Esophagus muscularis mucosa (tissue), 4 donors: ENCODE measurements at places on chromosomes 3 and 15. TPM values are rescaled to one million over a fixed set of nuclear protein-coding genes. Genes with fewer than 3 reads are reported as not detected.

The SLC9C1 gene
- total RNA-seq: not detected

The ABHD6 gene
- total RNA-seq: 13.1 TPM

The CDCP1 gene
- 1.3 TPM for total RNA-seq

The SORD gene
- total RNA-seq: 3.3 TPM

The SPATA12 gene
- not detected for total RNA-seq

The MESP1 gene
- 0.83 TPM for total RNA-seq

The CYP8B1 gene
- not detected for total RNA-seq

The IGDCC3 gene
- total RNA-seq: 0.17 TPM

The A4GNT gene
- total RNA-seq: not detected

The EFHB gene
- total RNA-seq: 0.50 TPM

The SNX4 gene
- 35.8 TPM for total RNA-seq

The SNX22 gene
- total RNA-seq: 0.42 TPM

The EAF1 gene
- total RNA-seq: 15.9 TPM

GRCh38 chr3:69092030-69092516 lies 7.3 kb downstream of the ARL6IP5 start:
- H3K4me1 ChIP-seq: peaks cover 98% of the 10 kb centered on the region
- peak overlapping the region; percentile 60 for H3K27ac ChIP-seq
- H3K27me3 ChIP-seq: no peaks in the 10 kb centered on the region
- no peak for DNase-seq
- H3K36me3 ChIP-seq: no peaks in the 10 kb centered on the region

GRCh38 chr3:64856977-64857516 lies 169.2 kb upstream of the ADAMTS9 start:
- DNase-seq: no peak
- no peaks in the 10 kb centered on the region for H3K4me1 ChIP-seq
- no peak overlapping the region for H3K27ac ChIP-seq
- H3K4me3 ChIP-seq: no peak overlapping the region
- H3K36me3 ChIP-seq: no peaks in the 10 kb centered on the region

DNA sequence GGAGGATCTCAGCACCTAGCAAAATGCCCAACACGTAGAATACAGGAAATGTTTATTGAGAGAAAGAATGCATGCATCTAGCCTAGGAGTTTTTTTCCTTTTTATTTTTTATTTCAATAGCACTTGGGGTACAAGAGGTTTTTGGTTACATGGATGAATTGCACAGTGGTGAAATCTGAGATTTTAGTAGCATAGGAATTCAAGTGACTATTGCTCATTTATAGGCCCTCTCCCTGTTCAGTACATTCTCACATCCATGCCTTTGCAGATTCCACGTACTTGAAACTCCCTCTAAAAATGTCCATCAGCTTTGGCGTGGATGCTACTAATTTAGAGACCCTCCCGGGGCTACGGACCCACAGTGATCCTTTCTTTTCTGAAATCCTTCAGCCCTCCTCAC lies 61.7 kb upstream of the PIAS1 start:
- H3K4me1 ChIP-seq: no peaks in the 10 kb centered on the region
- H3K27me3 ChIP-seq: no peaks in the 10 kb centered on the region
- no peaks in the 10 kb centered on the region for H3K36me3 ChIP-seq
- no peak for DNase-seq
- no peak overlapping the region for H3K4me3 ChIP-seq

DNA sequence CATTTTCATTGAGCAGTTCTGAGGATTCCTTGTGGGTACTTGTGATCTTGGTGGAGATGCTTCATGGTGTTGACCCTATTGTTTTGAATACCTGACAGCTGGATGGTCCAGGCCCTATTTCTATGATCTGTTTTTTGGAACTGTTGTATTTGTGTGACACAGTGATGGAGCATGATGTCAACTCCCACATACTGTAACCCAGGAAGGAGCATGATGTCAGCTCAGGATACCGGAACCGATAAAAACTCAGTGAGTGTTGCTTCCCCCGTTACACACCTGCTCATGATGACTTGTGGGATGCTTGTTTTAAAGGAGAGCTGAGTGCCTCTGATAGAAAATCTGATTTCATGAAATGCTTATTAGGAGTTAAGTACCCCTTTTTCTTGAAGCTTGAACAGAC lies 45.1 kb downstream of the ZBTB38 start:
- H3K27ac ChIP-seq: peak overlapping the region; percentile 100
- peaks cover 42% of the 10 kb centered on the region for H3K36me3 ChIP-seq
- peaks cover 91% of the 10 kb centered on the region for H3K4me1 ChIP-seq
- DNase-seq: no peak

DNA sequence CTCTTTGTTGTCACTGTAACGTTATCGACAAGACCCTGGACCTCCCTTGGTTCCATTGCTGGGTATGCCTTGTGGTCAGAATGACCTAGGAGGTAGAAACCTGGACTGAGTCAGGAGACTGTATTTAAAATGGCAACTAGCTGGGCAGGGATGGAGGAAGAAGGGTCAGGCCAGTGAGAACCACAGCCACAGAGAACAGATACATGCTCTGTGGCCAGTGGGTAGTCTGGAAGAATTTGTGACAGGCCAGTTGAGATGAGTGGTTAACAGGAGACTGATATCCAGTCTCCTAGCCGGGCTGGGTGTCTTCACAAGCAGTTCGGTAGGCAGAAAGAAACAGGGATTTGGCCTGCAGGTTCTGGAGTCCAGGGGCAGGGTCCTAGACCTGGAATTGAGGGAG lies 58.9 kb downstream of the SNRK start:
- H3K4me3 ChIP-seq: no peak overlapping the region
- H3K27ac ChIP-seq: no peak overlapping the region
- no peak for DNase-seq
- H3K27me3 ChIP-seq: no peaks in the 10 kb centered on the region

DNA sequence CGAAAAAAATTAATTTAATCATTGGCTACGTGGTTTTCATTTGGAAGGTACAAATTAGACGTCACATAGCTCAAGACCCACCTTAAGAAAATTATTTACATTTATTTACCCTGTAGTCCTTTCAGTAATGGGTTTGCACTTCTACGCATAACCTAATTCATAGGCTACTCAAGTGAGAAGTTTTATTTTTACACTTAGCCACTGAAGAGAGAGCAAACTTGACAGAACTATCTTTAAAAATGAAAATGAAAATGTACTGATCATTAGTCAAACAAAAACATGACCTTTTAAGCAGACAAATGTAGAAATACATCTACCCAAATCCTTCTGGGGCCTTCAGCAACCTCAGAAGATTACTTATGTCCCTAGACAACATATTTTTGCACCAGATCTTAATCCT lies 269.4 kb upstream of the TTC14 start:
- no peak overlapping the region for H3K4me3 ChIP-seq
- no peaks in the 10 kb centered on the region for H3K36me3 ChIP-seq
- no peak for DNase-seq
- H3K27me3 ChIP-seq: no peaks in the 10 kb centered on the region
- no peaks in the 10 kb centered on the region for H3K4me1 ChIP-seq

- DNase-seq: no peak
- no peaks in the 10 kb centered on the region for H3K36me3 ChIP-seq
- no peak overlapping the region for H3K4me3 ChIP-seq
These were observed 18.7 kb downstream of the TGM4 start for GRCh38 chr3:44893097-44893496.

GRCh38 chr3:131285456-131285855 lies 96.1 kb upstream of the NUDT16 start:
- H3K27ac ChIP-seq: no peak overlapping the region
- no peak for DNase-seq
- no peaks in the 10 kb centered on the region for H3K4me1 ChIP-seq

DNA sequence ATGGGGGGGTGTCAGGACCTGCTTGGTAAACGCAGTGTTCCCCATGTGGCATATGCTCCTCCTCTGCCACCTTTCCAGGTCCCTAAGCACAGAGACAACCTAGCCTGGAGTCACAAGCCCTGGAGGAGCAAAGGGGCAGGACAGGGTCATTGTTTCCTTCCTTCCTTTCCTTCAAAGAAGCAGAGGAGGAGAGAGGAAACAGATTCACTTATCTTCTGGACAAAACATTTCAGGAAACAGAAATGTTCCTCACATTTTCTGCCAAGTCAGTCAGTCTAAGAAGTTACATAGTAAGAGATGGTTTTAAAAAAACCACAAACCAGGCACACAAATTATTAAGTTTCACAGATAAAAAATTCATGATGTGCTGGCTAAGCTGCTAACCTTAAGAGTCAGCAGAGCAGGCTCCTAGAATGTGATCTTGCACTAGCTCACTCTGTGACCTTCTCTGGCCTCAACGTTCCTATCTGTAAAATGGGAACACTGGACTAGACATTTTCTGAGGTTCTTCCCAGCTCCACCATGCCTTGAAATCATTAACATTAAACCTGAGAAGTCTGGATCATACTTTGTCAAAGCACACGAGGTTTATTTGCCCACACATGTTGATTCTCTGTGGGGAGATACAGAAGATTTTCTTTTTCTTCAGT lies 47.9 kb downstream of the ATP13A5 start:
- no peaks in the 10 kb centered on the region for H3K36me3 ChIP-seq
- DNase-seq: no peak
- H3K27me3 ChIP-seq: no peaks in the 10 kb centered on the region
- H3K4me1 ChIP-seq: no peaks in the 10 kb centered on the region
- no peak overlapping the region for H3K27ac ChIP-seq

DNA sequence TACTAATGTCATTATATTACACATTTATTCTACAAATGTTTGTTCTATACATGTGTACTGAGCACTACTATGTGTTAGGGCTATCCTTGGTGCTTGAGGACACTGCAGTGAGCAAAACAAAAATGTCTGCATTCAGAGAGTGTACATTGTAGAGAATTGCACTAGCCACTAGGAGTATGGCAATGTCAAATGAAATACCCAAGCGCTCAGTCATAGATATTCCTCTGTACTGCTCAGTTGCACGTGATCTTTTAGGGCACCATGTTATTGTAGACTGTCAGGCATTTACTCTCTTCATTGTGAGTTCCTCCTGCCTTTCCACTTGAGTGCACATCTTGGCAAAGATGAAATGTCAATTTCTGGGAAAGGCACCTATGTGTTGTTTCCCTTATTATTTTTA lies 36.8 kb downstream of the FNDC3B start:
- H3K4me3 ChIP-seq: no peak overlapping the region
- H3K36me3 ChIP-seq: no peaks in the 10 kb centered on the region
- no peak overlapping the region for H3K27ac ChIP-seq
- no peak for DNase-seq

DNA sequence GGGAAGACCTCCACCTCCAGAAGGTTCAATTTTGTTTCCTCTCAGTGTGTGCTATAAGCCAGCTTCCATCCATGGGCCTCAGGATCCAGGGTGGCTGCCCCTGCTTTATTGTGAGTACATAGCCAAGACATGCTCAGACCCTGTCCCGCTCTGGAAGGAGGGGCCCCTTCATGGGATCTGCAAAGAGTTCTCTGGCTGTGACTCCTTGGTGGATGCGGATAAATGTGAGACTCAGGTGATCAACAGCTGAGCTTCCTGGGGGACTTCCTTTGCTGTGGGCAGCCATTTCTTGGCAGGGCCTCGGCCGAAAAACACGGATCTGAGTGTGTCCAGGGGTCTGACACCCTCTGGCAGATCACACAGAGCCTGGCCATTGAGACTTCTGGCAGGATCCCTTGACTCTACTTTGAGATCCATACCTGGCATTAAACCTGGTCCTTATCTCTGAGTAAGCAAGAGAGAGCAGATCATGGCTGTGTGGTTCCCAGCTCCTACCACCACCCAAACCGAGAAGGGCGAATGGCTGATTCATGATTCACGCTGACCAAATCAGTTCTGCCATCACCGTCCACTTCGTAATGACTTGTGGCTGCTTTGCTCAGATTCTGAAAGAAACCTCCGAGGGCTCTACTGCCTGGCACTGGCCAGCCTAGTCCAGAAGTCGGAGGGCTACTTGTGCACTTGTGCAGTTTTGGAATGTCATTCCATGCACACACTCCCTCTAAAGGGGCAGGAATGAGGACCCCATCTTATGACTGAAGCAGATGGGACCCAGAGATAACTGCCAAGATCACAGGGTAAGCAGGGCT lies 68.1 kb downstream of the SENP2 start:
- no peak for DNase-seq
- no peak overlapping the region for H3K27ac ChIP-seq
- peaks cover 29% of the 10 kb centered on the region for H3K4me1 ChIP-seq
- H3K4me3 ChIP-seq: no peak overlapping the region
- no peaks in the 10 kb centered on the region for H3K36me3 ChIP-seq

GRCh38 chr3:161163297-161163696 lies 57.8 kb upstream of the NMD3 start:
- no peak overlapping the region for H3K27ac ChIP-seq
- H3K4me3 ChIP-seq: no peak overlapping the region
- H3K36me3 ChIP-seq: no peaks in the 10 kb centered on the region
- no peak for DNase-seq
- no peaks in the 10 kb centered on the region for H3K4me1 ChIP-seq

- no peak overlapping the region for H3K4me3 ChIP-seq
- no peak for DNase-seq
These were observed 22.6 kb upstream of the PEX5L start for GRCh38 chr3:180059356-180059755.

- no peak overlapping the region for H3K4me3 ChIP-seq
- H3K36me3 ChIP-seq: no peaks in the 10 kb centered on the region
- H3K4me1 ChIP-seq: peaks cover 12% of the 10 kb centered on the region
These were observed 41.7 kb downstream of the DAPK2 start for GRCh38 chr15:64004587-64004986.

DNA sequence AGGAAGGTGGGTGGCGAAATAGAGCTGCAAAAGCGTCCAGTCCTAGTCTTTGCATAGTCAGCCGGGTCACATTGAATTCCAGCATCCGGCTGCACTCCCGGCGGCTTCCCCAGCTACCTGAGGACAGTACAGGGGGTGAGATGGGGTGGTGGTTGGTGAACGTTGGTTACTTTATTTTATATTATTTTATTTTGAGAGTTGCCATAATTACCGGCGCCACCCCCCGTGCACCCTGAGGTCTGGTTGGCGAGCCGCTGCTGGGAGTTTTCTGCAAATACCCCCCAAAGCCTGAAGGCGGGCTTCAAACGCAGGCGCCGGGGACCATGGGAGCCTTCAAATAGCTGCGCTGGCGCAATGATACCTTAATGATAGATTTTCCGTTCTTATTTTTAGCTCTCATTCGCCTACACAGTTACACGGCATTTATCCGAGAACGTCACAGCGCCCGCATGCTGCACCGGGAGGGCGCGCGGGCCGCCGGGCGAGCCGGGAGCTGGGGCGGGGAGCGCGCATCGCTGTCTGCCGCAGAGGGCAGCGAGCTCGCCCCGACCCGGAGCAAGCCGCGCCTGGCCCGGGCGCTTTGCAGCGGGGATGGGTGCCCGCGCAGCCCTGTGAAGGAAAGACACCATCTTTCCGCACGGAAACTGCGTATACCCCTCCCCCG lies 756 bp upstream of the RASGRF1 start:
- H3K36me3 ChIP-seq: no peaks in the 10 kb centered on the region
- peaks cover 29% of the 10 kb centered on the region for H3K4me1 ChIP-seq
- peaks cover 24% of the 10 kb centered on the region for H3K27me3 ChIP-seq
- DNase-seq: no peak
- H3K27ac ChIP-seq: no peak overlapping the region

GRCh38 chr3:66789580-66790237 lies 208.4 kb upstream of the KBTBD8 start:
- DNase-seq: no peak
- H3K4me3 ChIP-seq: no peak overlapping the region
- H3K36me3 ChIP-seq: no peaks in the 10 kb centered on the region

- no peaks in the 10 kb centered on the region for H3K27me3 ChIP-seq
- H3K4me3 ChIP-seq: no peak overlapping the region
- no peaks in the 10 kb centered on the region for H3K36me3 ChIP-seq
- no peak overlapping the region for H3K27ac ChIP-seq
- no peaks in the 10 kb centered on the region for H3K4me1 ChIP-seq
- DNase-seq: no peak
These were observed 41.6 kb downstream of the IQSEC1 start for GRCh38 chr3:13031621-13032020.
